ENCODE measurements at places on chromosomes 2 and 18.
A peak's percentile ranks its signal among the peaks of the same experiment; 100 is the strongest.

- DNase-seq: no peak
These were observed 393.7 kb upstream of the RAB6C start for GRCh38 chr2:129585760-129586159.

- DNase-seq: peak; percentile 91
These were observed 30.7 kb downstream of the LYPD6B start for GRCh38 chr2:149068996-149069888.

GRCh38 chr2:63738019-63738418 is 103.7 kb upstream of the UGP2 start:
- DNase-seq: no peak

DNA sequence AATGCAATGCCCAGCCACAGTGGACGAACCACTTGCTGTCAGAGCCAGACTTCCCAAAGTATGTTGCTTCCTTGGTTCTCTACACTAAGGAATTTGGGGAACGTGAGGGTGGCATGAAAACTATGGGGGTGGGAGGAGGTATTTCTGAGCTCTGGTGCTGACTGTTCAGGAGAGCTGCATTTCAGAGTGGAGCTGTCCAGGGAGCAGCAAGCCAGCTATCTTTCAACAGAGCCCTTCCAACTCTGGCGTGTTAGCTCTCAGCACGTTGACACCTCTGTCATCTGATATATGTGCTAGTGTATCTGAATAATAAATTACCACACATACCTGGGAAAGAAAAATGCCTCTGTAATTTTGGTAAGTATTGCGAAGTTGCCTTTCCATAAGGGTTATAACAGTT is 66.1 kb downstream of the SAP130 start:
- DNase-seq: no peak

DNA sequence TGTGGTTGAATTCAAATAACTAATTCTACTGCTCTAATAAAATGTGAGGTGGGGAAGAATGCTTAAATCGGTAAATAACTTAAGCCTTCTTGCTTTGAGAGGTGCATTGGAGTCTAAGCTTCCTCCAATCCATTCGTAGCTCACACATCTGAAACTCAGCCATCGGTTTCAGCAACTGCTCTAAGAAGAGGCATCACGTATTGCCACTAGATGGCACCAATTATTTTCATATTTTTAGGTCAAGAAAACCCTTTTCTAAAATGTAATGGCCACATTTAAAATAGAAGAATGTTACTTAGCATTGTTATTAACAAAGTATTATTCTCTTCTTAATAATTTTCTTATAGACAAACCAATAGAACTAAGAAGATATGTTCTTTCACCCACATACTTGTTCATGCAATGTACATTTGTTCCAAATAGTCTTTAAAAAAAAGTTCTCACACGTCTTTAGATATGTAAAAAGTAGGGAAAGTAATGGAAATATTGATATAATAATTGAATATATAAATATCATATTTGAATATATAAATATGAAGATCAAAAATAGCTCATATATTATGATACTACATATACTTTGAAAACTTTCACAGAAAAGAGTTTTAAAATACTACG is 229.8 kb downstream of the CCDC178 start:
- peak; percentile 22 for DNase-seq

GRCh38 chr2:43634604-43635306 is 2.3 kb upstream of the PLEKHH2 start:
- DNase-seq: peak; percentile 90

DNA sequence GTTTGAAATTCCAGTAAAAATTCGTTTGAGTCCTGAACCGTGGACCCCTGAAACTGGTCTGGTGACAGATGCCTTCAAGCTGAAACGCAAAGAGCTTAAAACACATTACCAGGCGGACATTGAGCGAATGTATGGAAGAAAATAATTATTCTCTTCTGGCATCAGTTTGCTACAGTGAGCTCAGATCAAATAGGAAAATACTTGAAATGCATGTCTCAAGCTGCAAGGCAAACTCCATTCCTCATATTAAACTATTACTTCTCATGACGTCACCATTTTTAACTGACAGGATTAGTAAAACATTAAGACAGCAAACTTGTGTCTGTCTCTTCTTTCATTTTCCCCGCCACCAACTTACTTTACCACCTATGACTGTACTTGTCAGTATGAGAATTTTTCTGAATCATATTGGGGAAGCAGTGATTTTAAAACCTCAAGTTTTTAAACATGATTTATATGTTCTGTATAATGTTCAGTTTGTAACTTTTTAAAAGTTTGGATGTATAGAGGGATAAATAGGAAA is 80.7 kb downstream of the ACSL3 start:
- peak; percentile 81 for DNase-seq

GRCh38 chr2:7999683-8000476 is 682.0 kb upstream of the ID2 start:
- DNase-seq: no peak

DNA sequence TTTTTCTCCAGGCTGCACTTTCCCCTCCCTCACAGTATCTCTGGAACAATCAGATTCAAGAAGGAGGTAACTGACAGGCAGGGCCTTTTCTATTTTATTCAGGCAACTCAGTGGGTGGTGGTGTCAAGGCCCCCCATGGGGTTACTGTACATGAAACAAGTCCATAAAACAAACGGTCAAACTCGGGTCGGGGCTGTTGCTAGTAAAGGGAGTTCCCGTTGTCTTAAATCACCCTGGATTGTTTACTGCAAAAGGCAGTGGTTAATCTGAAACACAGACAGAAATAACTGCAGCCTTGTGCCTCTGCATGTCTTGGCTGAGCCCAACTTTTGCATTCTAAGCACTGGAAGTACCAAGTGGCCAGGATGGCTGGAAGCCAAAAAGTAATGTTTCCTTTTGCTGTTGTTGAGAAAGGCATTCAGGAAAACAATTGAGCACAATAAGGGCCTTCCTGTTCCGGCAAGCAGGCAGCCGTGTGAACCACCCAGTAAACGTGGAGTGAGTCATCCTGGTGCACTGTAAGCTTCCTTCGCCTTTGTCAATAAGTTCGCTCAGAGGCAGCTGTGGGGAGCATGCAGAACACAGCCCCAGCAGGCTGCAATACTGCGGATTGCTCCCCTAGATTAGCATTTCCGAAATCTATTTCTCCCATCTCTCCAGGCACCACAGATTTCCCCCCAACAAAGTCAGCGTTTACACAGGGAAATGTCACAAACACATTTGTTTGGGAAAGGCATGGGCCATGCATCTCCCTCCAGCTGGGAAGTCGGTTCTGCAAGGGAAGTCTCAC is 149.6 kb downstream of the IRS1 start:
- peak; percentile 92 for DNase-seq

- no peak for DNase-seq
These were observed 137.9 kb downstream of the RTN4 start for GRCh38 chr2:54912305-54912704.

- DNase-seq: no peak
These were observed 73.9 kb downstream of the ASXL2 start for GRCh38 chr2:25804338-25804737.

- peak; percentile 74 for DNase-seq
These were observed 141.9 kb upstream of the CTAGE1 start for GRCh38 chr18:22559414-22560274.

- DNase-seq: no peak
These were observed 1232.6 kb upstream of the NRXN1 start for GRCh38 chr2:52264488-52264887.

- DNase-seq: no peak
These were observed 3.8 kb upstream of the AQP12B start for GRCh38 chr2:240686460-240686859.

GRCh38 chr2:217481577-217481976 is 521.2 kb downstream of the TNS1 start:
- DNase-seq: no peak

DNA sequence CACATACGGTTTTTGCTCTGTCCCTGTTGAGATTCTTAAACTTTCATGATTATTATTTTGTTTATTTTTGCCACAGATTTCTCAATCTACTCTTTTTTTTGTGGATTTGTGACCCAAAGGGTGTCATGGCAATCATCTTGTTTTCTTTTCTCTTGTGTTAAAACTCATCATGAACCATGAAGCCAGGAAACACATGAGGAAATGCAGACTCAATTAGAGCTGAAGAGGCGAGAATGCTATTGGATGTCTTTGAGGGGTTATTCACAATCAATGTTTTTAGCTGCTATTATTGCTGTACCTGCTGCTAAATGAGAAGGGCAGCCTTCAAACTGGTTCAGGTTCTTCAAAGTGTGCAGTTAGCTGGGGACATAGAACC is 99.5 kb upstream of the MMADHC start:
- no peak for DNase-seq

DNA sequence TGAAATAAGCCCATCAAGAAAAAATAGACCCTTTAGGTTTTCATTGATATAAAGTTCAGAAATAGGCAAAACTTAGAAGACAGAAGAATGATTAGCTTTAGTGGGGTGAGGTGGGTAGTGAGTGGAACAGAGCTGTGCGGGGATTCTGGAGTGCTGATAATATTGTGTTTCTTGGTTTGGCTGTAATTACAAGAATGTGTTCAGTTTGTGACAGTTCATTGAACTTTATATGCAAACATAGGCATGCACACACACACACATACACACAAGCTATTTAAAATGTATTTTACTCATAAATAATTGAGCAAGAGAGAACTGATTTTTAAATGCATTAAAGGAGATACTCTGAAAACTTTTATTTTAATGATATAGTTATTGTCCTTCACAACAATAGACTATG is 17.1 kb downstream of the ARHGAP15 start:
- DNase-seq: no peak

- peak; percentile 91 for DNase-seq
These were observed 69.9 kb upstream of the FAM136A start for GRCh38 chr2:70371753-70372152.

- no peak for DNase-seq
These were observed 65.1 kb upstream of the TRIB2 start for GRCh38 chr2:12651641-12652040.

DNA sequence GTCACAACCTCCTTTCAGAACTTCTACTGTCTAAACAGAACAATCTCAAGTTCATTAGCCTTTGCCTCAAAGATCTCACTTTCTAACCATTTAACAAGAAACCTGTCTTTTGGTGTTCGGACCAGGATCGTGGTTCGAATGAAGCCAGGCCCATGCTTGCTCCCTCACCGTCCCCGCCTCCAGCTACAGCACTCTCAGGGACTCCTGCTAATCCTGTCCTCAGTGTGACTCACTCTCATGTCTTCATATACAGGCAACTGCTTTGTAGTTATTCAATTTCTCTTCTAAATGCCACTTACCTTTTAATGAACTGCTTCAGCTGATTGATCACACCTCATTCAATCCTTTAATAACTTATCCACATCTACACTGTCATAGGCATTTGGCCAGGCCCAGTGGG is 15.8 kb downstream of the SERTAD2 start:
- DNase-seq: peak; percentile 41

- DNase-seq: peak; percentile 1
These were observed 355.8 kb downstream of the ARL6IP6 start for GRCh38 chr2:153074207-153074606.

DNA sequence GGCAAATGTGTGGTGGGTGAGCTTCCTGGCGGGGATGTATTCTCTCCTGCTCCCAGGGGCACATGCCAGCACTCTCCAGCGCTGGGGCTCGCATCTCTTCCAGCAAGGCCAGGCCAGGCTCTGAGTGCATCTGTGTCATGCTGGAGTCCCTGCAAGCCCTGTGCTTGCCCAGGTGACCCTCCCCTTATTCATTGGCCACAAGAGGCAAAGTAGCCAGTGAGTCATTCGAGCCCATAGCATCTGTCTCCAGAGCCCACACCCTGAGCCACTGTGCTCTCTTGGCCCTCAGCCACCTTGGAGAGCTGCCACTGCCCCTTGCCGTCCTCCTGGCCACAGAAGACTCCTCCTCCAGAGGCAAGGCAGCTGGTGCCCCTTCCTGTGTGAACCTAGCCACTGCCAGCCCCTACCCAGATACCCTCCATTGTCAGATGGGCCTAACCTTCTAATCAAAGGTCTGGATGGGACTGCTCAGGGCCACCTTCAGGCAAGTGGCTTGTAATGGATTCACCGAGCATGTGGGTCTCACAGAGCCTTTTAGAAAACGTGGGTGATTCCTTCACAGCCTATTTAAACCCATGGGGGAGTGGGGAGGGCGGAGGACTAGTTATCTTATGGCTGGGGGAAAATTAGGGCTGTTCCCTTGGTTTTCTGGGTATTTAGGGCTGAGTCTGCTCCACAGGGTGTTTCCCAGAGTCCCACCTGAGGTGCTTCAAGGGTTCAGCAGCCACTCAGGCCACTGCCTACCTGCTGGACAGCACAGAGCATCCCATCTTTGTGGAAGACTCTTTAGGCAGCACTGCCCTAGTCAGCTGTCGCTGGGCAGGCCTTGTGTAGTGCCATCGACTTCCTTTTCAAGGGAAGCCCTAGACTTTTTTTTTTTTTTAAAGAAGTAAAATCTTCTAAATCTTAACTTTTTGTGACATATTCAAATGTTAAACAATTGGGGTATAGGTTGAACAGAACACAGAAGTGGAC is 137.4 kb downstream of the ACOXL start:
- no peak for DNase-seq

DNA sequence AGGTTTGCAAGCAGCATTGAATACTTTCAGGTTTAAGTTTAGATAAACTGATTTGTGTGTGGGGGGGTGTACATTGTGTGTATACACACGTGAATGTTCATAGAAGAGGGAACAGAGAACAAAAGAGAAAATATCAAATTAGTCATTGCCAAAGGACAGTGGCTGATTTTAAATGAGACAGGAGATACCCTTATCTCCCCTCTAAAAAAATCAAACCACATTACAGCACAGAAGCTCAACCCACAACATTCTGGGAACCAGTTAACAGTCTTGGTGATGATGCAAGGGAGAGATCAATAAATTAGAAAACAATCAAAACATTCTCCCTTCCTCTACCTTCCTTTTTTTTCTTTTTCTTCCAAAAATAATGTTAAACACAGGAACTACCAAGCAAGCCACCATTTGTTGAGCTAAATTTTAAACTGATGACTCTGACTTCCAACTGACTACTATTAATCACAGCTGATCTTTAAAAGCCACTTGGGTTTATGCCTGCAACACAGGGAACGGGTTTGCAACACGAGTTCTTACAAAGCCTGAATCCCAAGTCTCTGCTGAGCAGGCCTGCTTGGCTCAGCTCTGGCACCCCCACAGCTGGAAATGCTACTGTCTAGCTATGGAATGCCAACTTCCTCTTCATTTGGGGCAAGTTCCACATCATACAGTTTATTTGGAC is 119.2 kb upstream of the ACVR1C start:
- DNase-seq: peak; percentile 91

DNA sequence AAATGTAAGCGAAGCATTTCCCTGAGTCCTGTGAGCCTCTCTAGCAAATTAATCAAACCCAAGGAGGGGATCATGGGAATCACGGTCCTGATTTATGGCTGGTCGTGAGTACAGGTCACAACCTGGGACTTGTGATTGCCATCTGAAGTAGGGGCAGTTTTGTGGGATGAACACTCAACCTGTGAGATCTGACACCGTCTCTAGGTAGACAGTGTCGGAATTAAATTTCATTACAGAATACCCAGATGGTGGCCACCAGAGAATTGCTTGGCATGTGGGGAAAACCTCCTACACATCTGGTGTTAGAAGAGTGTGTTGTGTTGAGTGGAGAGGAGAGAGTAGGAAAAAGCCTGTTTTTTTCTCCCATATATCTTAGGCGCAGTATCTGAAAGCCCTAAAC is 12.5 kb downstream of the CAPN14 start:
- no peak for DNase-seq

Data from fibroblast of skin of right biceps (primary cell).